ENCODE measurements at places on chromosomes 6 and 20.

GRCh38 chr20:4780245-4780644, 58.5 kb downstream of the PRND start:
- DNase-seq = no peak

- no peak for DNase-seq
Observed at GRCh38 chr6:69791065-69791471, 5.7 kb downstream of the LMBRD1 start.

DNA sequence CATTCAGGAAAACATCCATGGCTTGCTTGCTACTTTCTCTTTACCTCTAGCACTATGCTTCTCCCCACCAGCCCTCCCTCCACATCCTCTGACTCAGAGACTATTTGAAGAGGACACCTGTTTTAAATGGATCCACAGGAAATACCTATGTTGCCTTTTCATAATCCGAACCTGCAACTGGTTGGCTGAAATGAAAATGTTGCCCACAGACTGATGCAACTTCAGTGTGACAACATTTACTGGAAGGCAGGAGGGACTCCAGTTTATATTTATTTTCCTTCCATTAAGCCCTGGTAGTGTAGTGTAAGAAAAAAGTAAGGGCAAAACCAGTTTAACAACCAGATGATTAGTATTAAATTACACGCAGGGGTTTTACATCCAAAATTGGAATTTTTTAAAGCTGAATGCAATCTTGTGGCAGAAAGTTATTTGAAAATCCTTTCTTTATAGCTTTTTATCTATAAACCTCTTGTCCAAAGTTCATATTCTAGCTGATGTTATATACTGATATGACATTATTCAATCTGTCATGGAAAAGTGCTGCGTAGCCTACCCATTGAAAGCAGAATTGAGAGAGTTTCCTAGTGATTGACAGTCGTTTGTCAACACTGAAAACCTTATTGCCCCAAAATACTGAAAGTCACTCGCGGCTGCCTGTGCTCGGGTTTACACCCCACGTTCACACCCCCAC, 881 bp upstream of the AIG1 start:
- DNase-seq = no peak

GRCh38 chr6:15800841-15801617, 138.2 kb upstream of the DTNBP1 start:
- no peak for DNase-seq

GRCh38 chr6:137259349-137259748, 40.2 kb upstream of the IFNGR1 start:
- DNase-seq = no peak

DNA sequence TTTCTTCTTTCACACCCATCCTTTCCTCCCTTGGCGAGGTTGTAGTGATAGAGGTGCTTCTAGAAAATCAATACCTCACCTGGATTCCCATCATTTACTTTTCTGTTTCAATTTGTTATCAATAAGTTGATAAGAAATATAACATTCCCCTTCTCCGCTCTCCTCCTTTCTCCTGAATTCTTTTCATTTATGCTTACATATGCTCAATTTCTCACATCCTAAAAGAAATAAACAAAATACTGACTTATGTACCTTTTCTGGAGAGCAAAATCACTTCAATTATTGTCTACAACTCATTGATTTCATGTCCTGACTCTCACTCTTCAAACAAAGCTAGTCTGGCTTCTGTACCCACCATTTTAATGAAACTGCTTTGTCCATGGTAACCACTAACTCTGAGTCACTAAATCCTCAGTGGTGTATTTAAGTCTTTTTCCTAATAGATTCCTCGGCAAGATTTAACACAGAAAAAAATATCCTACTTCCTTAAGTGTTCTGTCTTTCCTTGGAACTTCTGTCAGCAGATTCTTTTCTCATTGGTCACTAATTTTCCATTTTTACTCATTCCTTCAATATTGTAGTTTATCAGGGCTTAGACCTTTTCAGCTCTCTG, 289.6 kb downstream of the RFPL4B start:
- DNase-seq = no peak

Measured in left ventricle myocardium inferior (tissue), 1 donor.